Adrenal gland (tissue), 19 donors: ENCODE measurements at places on chromosomes 1 and 21. TPM values are rescaled to one million over a fixed set of nuclear protein-coding genes. Genes with fewer than 3 reads are reported as not detected.

GRCh38 chr21:46379691-46380090, 55.7 kb downstream of the PCNT start:
- DNase-seq, result no peak

DNA sequence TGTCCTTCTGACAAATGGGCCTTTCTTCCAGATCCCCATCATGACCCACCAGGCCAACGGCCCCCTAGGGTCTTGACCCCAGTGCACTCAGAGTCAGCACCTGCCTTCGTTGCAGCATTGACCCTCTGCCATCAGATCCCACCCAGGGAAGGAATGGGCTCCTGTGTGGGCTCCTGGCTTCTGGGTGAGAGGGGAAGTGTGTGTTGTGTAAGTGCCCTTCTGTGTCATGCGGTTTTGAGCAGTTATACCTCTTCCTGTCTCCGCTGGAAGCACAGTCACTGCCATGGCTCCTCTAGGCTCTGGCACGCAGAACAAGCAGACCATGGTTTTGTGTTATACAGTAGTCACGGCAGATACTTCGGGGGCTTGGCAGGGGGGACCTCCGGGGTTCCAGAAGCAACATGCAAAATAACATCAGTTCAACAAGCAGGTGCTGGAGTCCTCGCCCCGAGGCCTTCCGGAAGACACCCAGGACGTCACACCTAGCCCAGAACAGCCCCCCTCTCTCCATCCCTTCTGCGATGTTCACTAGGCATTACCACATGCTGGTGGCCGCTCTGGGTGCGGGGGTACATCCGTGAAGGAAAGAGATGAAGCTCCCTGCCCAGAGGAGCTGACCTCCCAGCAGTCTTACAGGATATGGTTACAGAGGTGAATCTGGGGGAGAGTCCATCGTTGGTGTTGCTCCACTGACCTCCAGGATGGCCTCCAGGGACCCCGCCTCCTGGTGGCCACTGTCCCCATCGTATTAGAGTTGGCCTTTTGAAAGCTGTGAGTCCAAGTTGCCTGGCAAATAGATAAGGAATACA, 17.4 kb upstream of the KCNAB2 start:
- DNase-seq, result no peak

- no peak for DNase-seq
These were observed 281.0 kb downstream of the PTPRC start for GRCh38 chr1:198919667-198920398.

The LCK gene
- 0.46 TPM for polyA plus RNA-seq

The RO60 gene
- 19.0 TPM for polyA plus RNA-seq

The C1orf167 gene
- polyA plus RNA-seq, result not detected
